Breast epithelium (tissue), 4 donors: ENCODE measurements at places on chromosomes 5 and 9. TPM values are rescaled to one million over a fixed set of nuclear protein-coding genes. Genes with fewer than 3 reads are reported as not detected.

DNA sequence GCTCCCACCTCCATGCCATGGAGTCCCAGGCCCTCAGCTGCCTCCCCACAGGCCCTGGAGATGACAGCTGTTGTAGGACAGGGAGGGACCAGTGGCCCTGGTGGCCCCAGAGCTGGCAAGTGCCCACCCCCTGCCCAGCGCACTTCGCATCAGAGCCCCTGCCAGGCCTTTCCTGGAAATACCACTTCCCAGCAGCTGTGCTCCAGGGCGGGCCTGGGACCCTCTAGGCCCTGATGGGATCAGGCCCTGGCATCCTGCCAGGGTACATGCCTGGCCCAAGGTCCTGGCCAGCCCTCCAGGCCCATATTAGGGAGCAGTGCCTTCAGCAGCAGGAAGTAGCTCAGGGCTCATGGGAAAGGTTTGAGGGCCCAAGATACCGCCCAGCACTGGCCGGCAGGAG is 2.5 kb downstream of the KCNT1 start:
- DNase-seq: no peak

DNA sequence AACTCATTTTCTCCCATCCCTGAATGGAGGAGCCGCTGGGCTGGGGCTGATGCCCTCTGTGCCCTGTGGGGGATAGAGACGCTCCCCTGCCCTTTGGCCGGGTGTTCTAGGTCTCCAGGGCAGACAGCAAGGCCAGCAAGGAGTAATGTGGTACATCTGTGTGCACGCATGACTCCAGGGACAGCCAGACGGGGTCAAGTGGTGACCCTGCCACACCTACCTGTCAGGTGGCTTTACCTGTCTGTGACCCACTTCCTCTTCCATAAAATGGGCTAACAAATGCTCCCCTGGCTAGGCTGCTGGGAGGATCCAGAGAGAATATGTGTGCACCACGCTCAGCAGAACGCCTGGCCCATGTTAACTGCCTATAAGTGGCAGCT is 35.4 kb upstream of the BARHL1 start:
- DNase-seq: no peak

DNA sequence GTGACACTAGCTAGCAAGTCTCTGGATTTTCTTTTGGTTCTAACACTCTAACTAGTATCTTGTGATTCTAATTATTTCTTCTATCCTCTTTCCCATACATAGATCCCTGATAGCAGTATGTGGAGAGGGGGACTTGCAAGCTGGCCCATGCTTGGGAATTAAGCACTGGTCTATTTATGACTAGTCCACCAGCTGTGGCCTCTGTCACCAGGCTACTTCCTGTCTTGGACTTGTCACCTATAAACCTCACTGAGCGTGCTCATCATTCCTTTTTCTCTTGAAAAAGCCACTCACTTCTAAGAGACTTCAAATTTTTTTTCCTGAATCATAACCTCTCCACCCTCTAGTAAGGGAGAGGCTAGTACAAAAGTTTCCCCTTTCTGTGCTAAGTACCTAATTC is 32.3 kb upstream of the MAMDC2 start:
- DNase-seq: no peak

DNA sequence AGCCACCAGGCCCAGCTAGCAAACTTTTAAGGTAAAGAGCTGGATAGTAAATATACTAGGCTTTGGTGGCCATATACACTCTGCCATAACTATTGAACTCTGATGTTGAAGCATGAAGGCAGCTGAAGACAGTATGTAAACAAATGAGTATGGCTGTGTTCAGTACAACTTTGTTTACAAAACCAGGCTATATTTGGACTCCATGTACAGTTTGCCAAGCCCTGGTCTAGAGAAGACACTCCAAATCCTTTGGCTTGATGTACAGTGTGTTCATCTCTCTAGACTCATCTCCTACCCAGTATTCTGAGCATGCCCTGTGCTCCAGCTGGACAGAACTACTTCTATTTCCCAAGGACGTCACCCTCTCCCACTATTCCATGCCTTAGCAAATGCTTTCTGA is 54.3 kb upstream of the MEGF10 start:
- DNase-seq: no peak

DNA sequence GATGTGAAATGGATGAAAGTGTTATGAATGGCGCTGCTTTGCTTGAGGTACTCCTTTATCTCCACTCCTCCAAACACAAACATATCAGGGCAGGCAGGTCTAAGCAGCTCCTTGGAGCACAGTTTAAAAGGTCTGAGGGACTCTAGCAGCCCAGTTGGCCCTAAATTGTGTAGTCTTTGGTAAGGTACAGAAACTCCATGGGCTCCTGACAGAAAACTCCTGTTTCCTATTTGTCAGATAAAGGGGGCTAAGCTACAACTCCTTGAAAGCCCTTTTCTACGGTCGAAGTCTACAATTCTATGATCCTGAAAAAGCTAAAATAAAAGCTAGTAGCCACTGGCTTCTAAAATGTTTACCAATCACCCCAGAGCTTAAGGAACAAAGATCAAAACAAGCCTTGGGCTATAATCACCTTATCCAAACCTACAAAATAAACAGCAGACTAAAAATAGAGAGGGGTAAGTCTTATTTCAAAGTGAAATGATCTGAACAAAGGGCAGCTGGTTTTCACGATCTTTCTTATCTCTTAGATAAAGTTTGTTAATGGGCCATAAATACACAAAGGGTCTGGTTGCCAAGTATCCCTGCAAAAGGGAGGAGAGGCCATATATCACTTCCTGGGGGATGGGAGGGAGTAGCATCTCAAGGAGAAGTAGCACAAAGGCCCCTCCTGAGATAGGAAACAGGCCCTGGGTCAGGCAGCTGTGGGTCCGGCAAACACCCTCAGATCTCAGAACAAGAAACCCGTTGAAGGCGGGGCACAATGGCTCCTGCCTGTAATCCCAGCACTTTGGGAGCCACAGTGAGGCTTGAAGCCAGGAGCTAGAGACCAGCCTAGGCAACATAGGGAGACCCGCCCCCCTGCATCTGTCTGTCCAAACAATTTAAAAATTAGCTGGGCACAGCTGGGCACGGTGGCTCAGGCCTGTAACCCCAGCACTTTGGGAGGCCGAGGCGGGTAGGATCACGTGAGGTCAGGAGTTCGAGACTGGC is 28.3 kb upstream of the DENND4C start:
- no peak for DNase-seq

DNA sequence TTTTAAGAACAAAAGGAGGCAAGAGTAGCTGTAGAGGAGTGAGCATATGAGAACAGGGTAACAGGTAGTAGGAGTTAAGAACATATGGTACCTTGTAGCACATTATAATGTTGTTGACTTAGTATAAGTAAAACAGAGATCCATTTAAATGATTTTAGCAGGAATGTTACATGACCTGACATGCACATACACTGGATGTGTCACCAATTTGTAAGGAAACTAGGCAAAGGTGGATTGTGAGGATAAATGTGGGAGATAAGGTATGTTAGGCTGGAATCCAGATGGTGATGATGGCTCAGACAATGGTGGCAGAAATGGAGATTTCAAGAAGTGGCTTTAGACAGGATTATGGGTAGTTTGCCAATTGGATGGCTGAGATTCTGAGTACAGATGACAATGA is 443.1 kb upstream of the DAB2 start:
- no peak for DNase-seq

- DNase-seq: peak; percentile 59
These were observed 2.8 kb upstream of the ZNF462 start for GRCh38 chr9:106859957-106860720.

- DNase-seq: no peak
These were observed 59.1 kb downstream of the ATP10B start for GRCh38 chr5:160792732-160793529.

GRCh38 chr9:94926431-94926800 is 199.9 kb downstream of the AOPEP start:
- no peak for DNase-seq

- no peak for DNase-seq
These were observed 35.2 kb downstream of the SETX start for GRCh38 chr9:132319421-132320110.

GRCh38 chr5:38423276-38424147 is 132.9 kb downstream of the LIFR start:
- no peak for DNase-seq

GRCh38 chr5:8956659-8957058 is 589.2 kb downstream of the SEMA5A start:
- DNase-seq: no peak

DNA sequence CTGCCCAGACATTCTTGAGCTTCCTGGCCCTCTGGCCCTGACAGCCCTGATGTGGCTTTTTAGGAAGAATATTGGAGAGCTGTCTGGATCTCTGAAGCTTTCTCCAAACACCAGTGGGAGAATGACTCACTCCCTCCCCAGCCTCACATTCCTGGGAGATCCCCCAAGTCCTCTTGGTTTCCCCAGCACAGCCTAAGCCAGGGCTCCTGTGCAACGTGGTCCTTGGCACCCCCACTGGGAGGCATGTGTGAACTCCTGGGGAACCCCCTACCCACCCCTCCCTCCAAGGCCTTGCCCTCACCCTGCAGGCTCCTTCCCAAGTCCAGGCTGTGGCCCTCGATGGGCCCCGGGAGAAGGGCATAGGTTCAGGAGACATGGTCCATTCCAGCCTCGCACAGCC is 12.7 kb downstream of the GLIPR2 start:
- DNase-seq: no peak

DNA sequence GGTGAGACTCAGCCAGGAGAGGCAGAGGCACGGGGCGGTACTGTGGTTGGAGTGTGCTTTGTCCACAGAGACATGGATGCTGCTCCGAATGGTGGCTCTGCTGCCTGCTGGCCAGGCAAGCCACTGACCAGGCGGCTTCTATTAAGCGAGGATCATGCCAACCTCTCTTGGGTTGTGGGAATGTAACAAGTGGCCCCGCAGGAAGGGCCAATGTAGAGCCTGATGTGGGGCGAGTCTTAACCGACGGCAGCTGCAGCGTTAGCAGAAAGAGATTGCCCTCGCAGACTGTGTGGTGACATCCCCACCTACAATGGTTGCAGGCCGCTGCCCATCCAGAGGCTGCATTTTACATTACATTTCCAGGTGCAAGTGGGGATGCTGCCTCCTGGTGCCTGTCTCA is 46.6 kb upstream of the SLC25A51 start:
- DNase-seq: no peak

- no peak for DNase-seq
These were observed 7.7 kb downstream of the ADGRD2 start for GRCh38 chr9:124457887-124458431.

GRCh38 chr9:88258024-88258423 is 119.7 kb upstream of the SPATA31C2 start:
- no peak for DNase-seq

Gene FOXI1
- total RNA-seq: 1.3 TPM

Gene GRIN3A
- total RNA-seq: not detected

Gene CRB2
- total RNA-seq: not detected

Gene ANKRD34B
- not detected for total RNA-seq

Gene SPINK6
- total RNA-seq: not detected

Gene RETREG1
- total RNA-seq: 37.7 TPM

Gene PCDHGA3
- total RNA-seq: 5.9 TPM

Gene CSF1R
- total RNA-seq: 79.0 TPM
